NB4 (cell line): ENCODE measurements at places on chromosomes 7 and 10.

GRCh38 chr10:46992803-46993561 lies 81.8 kb downstream of the PTPN20 start:
- DNase-seq, result peak; percentile 63

DNA sequence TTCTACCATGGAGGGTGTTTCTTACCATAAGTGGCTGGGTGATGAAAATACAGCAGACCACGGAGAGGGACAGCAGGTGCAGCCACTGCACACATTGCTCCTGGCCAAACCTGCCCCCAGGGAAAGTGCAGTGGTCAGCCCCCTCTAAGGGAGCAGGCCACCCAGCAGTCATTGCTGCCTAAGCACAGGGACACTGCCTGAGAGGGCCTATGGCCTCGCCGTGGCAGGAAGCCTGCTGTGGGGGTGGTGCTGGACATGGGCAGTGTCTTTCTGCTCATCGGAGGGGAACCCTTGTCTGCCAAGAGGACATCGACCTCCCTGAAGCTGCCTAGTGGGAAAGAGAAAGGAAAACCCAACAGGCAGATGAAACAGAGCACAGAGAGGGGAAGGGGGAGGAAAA lies 118.3 kb downstream of the PKD1L1 start:
- DNase-seq, result no peak

DNA sequence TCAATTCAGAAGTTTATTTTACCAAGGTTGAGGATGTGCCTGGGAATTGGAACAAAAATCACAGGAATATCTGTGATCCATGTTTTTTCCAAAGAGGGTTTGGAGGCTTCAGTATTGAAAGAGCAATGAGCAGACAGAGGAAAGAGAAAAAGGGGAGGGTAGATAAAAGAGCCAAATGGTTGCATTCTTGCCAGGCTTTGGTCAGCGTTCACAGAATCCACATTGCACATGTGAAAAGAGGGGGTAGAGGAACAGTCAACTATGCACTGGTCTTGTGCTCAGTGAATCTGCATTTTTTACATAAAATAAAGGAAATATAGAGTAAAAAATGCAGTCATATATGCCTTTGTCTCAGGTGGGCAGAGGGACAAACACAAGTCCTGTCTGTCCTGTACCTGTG lies 20.6 kb upstream of the ERCC6 start:
- DNase-seq, result no peak

DNA sequence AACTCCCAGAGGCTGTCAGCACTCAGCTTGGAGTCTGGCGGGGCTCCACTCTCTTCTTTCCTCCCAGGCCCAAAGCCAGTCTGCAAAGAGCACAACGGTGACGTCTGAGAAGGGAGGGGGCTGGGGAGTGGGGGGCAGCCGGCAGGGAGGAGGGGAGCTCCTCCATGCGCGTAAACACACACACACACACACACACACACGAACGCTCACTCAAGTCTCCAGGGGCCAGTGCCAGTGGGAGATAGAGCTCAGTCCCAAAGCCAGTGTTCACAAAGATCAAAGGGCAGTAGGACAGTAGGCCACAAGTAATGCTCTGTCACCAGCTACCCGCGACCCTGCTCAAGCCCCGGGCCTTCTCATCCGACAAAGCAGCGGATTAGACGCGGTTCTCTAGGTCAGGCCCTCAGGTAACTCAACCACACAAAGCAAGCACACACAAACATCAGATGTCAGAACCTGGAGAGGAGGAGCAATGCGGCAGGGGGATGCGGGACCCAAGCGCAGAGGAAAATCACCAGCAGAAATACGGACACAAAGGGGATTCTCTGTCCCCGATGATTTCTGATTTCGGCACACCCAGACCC lies 19.9 kb downstream of the TCAF1 start:
- DNase-seq, result no peak

DNA sequence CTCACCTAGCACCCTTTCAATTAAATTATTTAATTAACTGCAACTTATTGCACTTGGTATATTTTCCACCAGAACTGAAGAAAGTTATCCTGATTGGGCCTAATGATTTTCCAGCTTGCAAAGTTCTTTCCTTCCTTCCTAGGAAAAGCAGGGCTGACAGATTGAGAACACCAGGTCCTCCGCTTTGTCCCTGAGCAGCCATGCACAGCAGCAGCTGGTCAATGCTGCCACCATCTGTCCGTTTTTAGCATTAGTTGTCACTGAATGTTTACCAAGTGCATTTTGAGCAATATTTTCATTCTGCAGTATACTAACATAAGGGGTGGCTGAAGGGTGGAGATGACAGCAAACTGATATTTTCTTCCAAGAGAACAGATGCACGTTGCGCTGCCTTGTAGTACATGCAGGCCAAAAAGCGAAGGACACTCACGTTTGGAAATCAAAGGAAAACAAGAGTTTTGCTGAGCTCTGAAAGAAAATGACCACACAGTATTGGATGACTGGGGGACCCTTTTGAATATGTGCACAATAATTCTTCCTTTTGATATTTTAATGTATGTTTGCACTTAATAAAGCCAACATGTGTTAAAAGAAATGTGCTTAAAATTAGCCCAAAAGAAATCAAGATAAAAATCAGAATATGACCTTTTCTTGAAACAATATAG lies 248.8 kb upstream of the PTN start:
- DNase-seq, result peak; percentile 64

GRCh38 chr7:83751217-83751616 lies 102.3 kb upstream of the SEMA3E start:
- DNase-seq, result no peak

DNA sequence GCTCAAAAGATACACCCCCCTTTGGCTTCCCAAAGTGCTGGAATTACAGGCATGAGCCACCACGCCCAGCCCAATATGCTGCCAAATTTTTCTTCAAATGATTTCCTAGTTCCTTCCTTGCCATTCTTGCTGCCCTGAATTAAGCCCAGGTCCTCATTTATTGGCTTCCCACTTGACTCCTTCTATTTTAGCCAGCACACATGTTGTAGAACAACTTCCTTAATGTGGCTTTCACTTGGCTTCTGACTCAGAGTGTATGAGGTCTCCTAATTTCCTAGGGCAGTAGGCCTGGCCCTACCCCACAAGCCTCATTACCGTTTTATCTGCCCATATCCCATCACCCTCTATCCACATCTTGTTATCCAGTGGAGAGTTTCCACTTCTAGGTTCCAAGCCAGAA lies 21.8 kb upstream of the HIPK2 start:
- DNase-seq, result peak; percentile 84

- no peak for DNase-seq
These were observed 103.1 kb downstream of the BMS1 start for GRCh38 chr10:42885491-42886270.

- DNase-seq, result no peak
These were observed 345.5 kb downstream of the GALNT17 start for GRCh38 chr7:71477441-71477840.
